ENCODE measurements at places on chromosomes 2 and 18.

GRCh38 chr2:16069663-16069932, 129.2 kb downstream of the MYCN start:
- no peak for DNase-seq

GRCh38 chr2:191174442-191174841, 23.6 kb upstream of the STAT4 start:
- no peak for DNase-seq

DNA sequence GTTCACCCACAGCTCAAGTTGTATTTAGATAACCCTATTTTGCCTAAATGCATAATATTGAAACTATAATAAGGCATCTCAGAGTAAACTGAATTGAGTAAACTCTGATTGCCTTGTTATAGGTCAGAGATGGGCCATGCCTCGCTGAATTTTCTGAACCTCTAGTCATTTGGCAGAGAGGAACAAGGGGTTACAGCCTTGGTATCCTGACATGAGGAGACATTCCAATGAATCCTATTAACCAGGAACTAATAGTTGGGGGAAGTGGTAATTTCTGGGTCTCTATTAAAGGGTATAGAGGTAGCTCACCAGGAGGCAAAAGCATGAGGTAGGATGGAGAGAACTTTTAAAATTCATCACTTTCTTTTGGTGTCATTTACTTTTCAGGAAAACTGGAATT, 227.4 kb upstream of the CHST9 start:
- no peak for DNase-seq

- no peak for DNase-seq
Measured at GRCh38 chr18:61542596-61542995, 209.4 kb downstream of the CDH20 start.

- DNase-seq, result no peak
Measured at GRCh38 chr2:210544831-210545230, 11.6 kb upstream of the CPS1 start.

DNA sequence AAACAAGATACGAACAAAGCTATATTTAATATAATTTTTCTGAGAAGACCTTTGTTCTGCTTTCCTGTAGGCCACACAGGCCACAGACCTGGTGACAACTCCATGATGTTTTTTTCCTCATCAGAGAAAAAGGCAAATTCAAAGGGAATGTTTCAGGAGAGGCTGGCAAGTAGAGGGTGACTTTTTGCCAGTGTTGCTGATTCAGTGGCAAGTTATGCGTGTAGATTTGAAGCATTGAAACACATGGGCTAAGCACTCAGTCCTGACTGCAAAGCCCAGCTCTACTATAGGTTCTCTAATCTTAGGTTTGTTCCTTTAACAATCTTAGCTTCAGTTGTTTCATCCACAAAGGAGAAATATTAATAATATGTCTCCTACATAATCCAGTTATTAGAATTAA, 499.8 kb downstream of the SUCLG1 start:
- DNase-seq, result no peak

DNA sequence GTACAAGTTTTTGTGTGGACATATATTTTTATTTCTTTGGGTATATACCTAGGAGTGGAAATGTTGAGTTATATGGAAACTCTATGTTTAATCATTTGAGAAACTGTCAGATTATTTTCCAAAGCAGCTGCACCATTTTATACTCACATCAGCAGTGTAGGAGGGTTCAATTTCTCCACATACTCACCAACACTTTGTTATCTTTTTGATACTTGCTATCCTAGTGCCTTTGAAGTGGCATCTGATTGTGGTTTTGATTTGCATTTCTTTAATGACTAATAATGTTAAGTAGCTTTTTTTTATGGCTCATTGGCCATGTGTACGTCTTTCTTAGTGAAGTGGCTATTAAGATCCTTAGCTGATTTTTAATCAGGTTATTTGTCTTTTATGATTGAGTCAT, 64.7 kb upstream of the SLC8A1 start:
- no peak for DNase-seq

- no peak for DNase-seq
Measured at GRCh38 chr2:155178921-155179320, 480.4 kb downstream of the KCNJ3 start.

- DNase-seq, result no peak
Measured at GRCh38 chr2:240355001-240355891, 80.2 kb upstream of the GPC1 start.

GRCh38 chr2:21019678-21020021, 24.2 kb downstream of the APOB start:
- no peak for DNase-seq

DNA sequence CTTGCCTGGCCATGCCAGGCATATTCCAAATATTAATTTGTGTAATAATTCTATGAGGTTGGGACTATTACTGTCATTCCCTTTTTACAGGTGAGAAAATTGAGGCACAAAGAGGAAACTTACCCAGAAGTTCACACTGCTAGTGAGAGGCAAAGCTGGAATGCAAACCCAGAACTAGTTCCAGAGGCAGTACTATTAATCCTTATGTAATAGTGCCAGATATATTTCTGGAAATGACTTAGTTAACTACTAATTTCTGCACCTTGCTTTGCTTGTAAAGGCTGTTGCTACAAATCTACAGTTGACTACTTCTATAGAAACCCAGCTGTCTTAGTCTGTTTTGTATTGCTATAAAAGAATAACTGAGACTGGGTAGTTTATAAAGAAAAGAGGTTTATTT, 5.3 kb upstream of the CFLAR start:
- no peak for DNase-seq

DNA sequence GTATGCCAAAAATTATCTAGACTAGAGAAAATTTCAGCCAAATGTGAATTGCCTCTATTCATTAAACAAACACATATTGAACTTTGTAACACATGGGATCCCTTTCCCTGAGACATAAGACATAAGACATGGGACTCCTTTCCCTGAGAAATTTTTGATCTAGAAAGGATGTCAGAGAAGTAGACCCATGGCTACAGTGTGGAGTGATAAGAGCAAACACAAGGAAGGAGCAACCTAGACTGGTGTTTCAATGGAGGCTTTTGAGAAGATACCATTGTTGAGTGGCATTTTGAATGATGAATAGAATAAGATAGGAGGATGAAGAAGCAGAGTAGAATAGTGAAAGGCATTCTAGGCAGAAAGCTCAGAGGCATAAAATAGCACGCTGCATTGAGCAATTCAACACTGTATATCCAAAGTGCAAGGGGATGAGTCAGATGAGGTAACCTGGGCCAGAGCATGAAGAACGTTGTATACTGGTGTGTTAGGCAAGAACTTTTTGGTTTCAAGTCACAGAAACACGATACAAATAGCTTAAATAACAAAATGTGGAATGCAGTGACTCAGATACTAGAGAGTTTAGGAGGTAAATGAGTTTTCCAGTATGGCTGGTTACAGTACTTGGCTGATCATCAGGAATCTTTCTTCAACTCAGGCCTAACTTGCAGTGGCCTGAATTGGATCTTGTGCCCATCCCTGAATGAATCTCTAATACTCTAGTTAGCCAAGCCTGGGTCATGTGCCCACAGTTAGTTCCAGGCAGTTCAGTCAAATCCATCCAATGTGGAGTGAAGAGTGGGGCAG, 129.8 kb upstream of the TANK start:
- DNase-seq, result no peak

DNA sequence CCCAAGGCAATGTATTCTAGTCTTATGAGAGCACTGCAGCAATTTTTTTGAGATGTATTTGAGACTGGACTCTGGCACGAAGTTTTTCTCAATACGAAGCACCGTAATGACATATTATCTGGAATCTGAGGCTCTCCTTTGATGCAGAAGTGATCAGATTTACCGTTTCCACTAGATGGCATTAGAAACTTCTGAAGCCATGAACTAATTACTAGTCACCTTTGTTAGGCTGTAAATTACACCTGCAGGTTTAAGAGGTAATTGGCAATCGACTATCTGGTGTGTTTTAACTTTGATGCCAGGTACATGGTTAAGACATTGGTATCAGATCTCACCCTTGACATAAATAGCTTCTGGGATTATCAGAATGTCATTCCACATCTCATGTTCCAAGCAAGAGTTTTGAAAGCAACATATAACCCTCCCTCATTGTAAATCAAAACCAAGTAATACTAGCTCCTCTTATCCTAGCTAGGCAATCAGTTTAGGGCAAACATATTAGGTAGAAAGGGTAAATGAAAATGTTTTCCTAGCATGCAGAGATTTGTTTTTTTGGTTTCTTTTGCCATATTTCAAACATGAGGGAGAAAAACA, 254.6 kb upstream of the SPRED2 start:
- DNase-seq, result no peak

GRCh38 chr2:238653431-238654109, 194.3 kb upstream of the TWIST2 start:
- DNase-seq, result no peak

GRCh38 chr2:142131010-142131669, at the start of gene LRP1B:
TSS of gene LRP1B (minus strand) at chr2:142131016. CDS start at chr2:142130729, 287 bp downstream.
- DNase-seq, result peak; percentile 21

- DNase-seq, result no peak
Measured at GRCh38 chr18:67608191-67608590, 91.7 kb upstream of the DSEL start.

GRCh38 chr18:63882333-63883141, 5.0 kb upstream of the SERPINB2 start:
- no peak for DNase-seq

- no peak for DNase-seq
Measured at GRCh38 chr2:54952978-54953456, 97.2 kb downstream of the RTN4 start.

DNA sequence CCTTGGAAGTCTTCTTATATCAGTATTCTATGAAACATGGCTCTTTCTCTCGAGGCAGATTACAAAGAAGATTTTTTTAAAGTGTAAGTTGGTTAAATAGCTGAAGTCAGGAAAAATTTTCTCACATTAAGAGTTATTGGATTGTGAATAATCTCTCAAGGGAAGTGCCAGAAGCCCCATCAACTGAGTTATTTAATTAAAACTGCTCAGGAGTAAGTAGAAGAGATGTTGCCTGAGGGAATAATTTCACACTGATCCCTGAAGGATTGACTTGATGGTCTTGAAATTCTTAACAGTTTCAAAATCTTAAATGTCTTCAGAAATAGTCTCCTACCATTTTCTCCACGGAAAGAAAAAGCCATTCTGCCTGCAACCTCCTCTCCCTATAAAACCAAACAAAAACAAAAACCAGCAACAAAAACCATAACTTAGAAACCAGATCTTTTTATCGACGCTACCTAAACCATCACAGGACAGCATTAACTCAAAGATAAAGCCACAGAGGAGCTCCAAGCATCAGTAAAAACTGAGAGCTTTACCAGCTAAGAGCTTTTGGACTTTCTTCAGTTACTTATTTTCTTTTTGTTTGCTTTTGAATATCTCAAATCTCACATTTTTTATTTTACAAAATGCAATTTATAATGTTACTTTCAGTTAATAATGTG, 12.9 kb downstream of the CD226 start:
- no peak for DNase-seq

DNA sequence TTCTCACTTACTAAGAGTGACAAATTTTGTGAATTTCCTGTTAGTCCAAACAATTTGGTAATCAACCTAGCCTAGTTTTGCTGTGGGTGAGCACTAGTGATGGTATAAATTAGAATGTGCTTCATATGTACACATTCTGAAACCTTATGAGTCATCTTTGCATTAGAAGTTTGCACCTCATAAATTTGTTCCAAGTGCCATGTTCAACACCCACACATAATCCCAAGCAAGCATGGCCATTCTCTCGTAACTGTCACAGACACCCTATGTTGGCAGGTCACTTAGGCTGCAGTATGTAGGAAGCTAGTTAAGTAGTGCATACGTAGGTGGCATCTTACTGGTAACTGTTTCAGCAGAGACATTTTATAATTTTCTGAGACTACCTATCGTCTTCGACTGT, 46.9 kb downstream of the NAB1 start:
- no peak for DNase-seq

DNA sequence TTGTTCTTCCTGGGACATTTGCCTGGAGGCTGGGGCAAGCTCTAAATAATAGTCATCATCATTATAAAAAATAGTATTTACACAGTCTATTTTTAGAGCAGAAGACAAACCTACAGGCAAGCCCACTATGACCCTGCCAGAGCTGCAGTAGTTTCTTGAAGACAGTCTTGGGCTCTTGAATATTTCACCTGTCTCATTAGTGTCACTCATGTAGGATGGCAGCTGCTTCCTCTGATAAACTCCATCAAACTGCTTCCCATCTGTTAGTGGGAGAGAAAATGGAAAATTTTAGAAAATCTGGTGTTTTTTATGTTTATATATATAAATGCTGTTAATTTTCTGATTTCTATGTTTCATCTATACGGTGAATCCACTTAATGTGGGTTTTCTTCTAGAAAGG, 8.5 kb upstream of the CYRIA start:
- DNase-seq, result no peak

- no peak for DNase-seq
Measured at GRCh38 chr2:240582781-240583180, 3.8 kb upstream of the CAPN10 start.

GRCh38 chr2:223897669-223898330, 47.3 kb downstream of the WDFY1 start:
- no peak for DNase-seq

DNA sequence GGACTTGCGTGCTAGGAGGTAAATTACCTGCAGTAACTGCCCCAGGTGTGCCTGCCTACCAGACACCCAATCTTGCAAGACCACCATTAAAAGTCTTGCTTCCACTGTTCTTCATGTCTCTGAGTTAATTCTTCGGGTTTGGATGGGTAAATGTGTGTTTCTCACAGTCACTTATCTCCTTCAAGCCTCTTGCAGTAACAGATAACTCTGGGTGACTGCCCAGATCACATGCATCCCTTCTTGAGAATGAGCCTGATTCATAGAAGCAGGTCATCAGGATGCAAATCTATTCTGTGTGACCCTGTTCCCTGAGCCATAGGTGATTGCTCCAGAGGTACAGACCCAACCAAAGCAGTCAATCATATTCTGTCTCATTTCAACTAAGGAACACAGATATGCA, 194.6 kb downstream of the METTL4 start:
- no peak for DNase-seq

- no peak for DNase-seq
Measured at GRCh38 chr18:63158676-63159291, 160.8 kb downstream of the BCL2 start.

- no peak for DNase-seq
Measured at GRCh38 chr2:16119741-16120140, 179.4 kb downstream of the MYCN start.

- no peak for DNase-seq
Measured at GRCh38 chr2:173191601-173192000, 116.0 kb downstream of the MAP3K20 start.

DNA sequence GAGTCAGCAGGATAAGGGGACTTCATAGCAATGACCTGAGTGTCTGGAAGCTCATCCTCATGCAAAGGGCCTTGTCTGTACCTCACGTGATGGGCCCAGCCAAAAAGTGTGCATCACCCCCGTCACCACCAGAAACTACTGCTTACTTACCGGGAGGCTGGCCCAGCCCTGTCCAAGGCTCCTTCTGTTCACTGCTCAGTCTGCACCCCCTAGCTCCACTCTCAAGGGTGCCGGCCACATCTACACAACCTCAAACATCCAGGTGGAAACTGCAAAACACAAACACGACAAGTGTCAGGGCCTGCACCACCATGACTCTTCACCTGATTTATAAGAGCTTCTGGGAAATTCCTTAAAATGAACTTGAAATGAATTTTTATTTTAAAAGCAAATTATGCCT, 55.1 kb downstream of the ADD2 start:
- no peak for DNase-seq

- DNase-seq, result no peak
Measured at GRCh38 chr2:109436610-109437225, 177.0 kb downstream of the SEPTIN10 start.

- no peak for DNase-seq
Measured at GRCh38 chr2:180983468-180984242, 3.2 kb downstream of the UBE2E3 start.
